ENCODE measurements at places on chromosomes 12 and 14.

- no peak for DNase-seq
These were observed 56.0 kb downstream of the RNF34 start for GRCh38 chr12:121455766-121456420.

DNA sequence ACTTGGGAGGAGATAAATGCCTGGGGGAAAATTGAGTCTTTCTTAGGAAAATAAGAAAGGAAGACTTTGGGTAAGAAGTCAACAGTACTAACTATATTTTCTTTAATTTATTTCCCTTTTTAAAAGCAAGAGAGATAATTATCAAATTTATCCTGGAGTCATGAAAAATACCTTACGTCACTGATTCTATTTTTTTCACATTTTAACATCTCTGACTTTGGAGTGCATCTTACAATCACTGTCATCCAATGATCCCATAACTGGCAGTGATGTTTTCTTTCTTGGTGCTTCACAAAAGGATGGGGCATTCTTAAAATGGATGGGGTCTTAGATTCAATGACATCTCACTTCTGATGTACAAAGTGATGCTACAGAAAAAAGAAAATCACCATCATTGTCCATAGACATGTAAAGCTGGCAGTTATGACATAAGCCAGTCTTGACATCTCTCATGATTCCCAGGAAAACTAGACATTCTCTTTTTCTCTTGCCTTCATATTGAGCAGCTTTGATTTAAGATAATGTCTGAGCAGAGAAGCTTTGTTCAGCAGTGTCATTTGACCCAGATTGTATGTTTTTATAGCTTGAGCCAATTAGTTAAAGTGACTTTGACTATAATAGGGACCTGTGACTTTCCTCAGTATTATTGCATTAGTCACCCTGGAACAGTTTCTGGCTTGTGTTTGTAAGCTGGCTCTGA is 236.2 kb downstream of the EGLN3 start:
- peak; percentile 20 for DNase-seq

DNA sequence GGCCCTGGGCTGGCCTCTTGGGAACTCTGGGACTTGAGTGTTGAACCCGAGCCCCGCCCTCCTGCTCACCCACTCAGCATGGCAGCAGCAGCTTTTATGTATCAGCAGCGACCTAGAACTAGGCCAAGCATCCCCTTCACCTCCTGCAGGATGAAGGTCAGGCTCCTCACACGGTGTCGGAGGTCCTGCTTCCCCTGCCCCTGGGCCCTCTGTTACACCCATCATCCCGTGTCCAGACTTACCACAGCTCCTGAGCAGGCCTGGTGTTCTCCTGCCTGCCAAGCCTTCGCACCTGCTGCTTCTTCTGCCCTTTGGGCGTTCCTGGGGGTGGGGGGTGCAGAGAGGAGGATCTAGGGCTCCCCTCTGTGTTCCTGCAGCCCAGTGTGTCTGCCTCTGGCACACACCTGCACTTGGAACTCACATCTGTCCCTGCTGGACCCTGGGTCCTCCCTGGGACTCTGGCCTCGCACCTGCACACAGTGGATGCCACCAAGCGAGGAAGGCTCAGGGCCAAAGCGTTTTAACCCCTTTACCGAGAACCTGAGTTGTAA is 80.3 kb downstream of the PAPOLA start:
- DNase-seq = no peak

DNA sequence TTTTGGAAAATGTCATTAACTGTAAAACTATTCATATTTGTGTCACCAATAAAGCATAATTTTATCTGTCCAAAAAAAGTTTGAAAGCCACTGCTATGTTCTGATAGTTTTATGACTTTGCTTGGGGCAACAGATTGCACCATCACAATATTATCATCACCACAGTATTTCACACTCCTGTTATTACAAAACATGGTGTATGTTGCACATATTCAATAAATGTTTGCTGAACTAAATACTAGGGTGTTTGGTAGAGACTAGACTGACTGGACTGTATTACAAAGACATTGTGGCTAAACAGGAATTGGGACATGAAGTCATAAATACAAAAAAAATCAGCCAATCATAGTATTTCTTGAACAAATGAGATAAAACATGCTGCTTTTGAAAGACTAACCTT is 55.1 kb downstream of the PAWR start:
- peak; percentile 31 for DNase-seq

GRCh38 chr14:61575551-61576150 is 119.7 kb upstream of the HIF1A start:
- no peak for DNase-seq

DNA sequence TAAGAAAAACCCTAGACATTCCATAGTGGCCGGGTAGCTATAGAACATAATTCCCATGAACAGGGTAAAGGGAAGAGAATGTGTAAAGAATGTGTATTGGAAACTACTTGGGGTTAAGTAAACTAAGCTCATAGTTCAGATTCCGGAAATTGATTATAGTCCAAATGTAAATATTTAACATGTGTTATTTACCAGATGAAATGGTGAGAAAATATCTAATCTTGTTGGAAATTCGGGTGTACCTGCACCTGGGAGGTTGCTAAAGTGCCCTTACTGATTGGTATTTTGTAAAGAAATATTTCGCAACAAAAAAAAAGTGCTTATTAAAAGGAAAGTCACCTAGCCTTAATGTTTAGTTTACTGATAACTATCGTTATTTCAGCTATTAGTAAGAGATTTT is 14.4 kb downstream of the RASSF9 start:
- peak; percentile 42 for DNase-seq

GRCh38 chr14:104582662-104583061 is 3.1 kb downstream of the C14orf180 start:
- DNase-seq = no peak

- DNase-seq = peak; percentile 57
These were observed 153.2 kb downstream of the CCER1 start for GRCh38 chr12:90801776-90802175.

- no peak for DNase-seq
These were observed 158.8 kb downstream of the C12orf42 start for GRCh38 chr12:103336940-103337339.

GRCh38 chr14:99318959-99319295 is 46.9 kb upstream of the BCL11B start:
- no peak for DNase-seq

- DNase-seq = peak; percentile 93
These were observed 206.2 kb upstream of the RGS6 start for GRCh38 chr14:71725922-71726579.

- DNase-seq = no peak
These were observed 1.5 kb upstream of the STAT6 start for GRCh38 chr12:57112492-57113294.

DNA sequence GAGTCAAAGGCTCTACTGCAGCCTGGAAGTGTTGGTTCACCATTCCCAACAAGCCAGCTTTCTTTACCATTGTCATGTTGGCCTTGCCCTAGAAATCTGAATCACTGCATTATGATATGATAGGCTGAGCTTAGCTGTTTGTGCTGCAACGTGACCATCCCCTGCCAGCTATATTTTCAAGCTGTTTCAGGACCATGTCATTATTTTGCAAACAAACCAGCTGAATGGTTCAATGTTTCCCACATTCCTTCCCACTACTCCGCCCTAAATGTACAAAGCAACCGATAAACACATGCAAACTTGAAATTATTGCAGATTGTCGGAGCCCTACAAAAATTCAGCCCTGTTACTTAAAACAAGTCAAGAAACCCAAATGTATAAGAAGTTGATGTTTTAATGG is 136.1 kb downstream of the KICS2 start:
- DNase-seq = no peak

GRCh38 chr14:96754162-96754844 is 42.9 kb upstream of the VRK1 start:
- DNase-seq = no peak

DNA sequence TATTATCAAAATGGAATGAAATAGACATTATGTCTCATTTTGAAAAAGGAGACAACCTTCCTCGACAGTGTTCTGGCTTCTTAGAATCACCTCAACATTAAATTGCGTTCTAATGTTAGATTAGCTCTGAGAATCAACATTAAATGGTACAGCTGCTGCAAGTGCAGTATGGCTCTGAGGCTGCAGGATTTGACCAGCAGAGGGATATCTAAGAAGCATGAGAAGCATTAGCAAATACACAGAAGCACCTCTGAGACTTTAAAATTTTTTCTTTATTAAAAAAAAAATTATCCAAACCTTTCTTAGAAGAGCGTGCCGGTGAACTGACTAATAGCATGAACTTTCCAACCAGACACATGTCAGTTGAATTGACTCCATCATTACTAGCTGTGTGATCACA is 253.4 kb upstream of the LRIG3 start:
- DNase-seq = no peak

DNA sequence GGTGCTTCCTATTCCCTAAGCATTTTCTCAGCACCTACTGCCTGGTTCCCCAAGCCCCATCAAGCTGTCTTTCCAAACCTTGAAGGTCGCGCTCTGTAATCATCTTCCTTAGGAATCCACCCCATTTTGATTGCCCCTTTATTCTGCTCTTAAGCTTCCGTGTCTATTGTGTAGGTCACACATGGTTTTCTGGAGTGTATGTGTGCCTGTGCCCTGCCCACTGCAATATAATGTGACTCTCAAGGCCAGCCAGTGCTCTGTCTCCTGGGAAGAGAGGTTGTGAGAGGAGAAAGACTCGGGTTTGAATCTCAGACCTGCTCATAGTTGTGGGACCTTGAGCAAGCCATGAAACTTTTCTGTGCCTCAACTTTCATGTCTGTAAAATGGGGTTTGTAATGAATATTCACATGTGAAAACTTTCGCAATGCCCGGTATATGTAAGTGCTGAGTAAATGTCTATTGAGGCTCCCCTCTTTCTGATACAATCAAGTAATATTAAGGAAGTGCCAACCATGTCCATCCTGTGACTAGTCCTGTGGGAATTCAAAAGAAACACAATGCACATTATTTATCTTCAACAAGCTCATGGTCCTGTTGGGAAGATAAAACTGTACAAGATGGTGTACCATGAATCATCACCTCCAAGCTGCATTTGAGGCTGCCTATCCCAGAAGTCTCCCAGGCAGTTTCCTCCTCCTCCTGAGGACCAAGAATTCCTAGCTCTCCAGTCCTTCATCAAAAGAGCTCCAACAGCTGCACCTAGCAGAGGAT is 774 bp upstream of the KRT75 start:
- DNase-seq = no peak

DNA sequence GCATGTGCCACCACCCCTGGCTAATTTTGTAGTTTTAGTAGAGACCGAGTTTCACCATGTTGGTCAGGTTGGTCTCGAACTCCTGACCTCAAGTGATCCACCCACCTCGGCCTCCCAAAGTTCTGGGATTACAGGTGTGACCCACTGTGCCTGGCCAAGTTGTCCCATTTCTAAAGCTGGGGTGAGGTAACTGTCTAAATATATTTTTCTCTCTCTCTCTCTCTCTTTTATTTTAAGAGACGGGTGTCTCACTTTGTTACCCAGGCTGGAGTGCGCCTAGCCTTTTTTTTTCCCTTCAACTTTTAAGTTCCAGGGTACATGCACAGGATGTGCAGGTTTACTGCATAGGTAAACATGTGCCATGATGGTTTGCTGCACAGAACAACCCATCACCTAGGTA is 8.6 kb downstream of the ATF1 start:
- no peak for DNase-seq

- peak; percentile 66 for DNase-seq
These were observed 70.7 kb downstream of the NOVA1 start for GRCh38 chr14:26527095-26527494.

DNA sequence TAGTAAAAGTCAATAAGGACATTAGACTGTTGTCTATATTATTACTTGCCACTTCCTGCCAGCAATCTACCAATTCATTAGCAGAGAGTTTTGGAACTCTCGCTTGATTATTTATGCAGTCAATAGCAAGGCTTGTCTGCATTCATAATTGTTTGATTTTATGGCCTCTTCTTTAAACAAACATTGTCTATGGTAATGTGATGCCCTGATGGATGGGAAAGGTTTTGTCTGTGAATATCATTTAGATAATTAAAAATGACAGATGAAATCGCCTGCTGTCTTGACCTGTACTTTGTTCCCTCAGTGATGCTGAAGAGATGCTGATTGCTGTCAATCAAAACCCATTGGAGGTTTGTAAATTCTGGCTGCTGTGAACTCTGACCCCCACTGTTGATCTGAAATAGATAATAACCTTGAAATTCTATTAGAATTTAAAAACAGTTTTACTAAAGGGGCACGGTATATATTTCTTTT is 455.3 kb downstream of the NPAS3 start:
- DNase-seq = no peak

DNA sequence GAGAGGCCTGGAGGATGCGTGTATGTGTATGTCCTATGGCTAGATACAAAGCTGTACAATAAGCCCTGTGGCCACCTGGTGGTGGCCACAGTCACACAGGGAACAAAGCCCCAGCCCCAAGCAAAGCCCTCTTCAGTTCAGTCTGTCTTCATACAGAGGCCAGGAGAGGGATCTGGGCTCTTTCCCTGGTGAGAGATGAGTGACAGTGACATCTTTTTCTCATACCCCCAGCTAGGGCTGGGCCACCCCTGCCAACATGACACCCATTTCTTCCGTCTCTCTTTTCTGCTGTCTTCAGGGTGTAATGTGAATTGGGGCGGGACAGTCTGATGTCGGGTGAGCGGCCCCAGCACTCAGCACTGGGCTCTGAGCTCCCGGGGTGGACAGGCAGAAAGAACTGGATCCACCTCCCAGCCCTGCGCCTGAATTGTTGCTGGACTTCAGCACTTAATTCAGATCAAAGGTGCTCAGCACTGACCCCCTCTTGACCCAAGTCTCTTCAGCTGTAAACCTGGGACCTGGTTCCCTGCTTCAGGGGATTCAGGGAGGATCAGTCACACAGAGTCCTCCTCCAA is 59.8 kb downstream of the SERPINA3 start:
- no peak for DNase-seq

DNA sequence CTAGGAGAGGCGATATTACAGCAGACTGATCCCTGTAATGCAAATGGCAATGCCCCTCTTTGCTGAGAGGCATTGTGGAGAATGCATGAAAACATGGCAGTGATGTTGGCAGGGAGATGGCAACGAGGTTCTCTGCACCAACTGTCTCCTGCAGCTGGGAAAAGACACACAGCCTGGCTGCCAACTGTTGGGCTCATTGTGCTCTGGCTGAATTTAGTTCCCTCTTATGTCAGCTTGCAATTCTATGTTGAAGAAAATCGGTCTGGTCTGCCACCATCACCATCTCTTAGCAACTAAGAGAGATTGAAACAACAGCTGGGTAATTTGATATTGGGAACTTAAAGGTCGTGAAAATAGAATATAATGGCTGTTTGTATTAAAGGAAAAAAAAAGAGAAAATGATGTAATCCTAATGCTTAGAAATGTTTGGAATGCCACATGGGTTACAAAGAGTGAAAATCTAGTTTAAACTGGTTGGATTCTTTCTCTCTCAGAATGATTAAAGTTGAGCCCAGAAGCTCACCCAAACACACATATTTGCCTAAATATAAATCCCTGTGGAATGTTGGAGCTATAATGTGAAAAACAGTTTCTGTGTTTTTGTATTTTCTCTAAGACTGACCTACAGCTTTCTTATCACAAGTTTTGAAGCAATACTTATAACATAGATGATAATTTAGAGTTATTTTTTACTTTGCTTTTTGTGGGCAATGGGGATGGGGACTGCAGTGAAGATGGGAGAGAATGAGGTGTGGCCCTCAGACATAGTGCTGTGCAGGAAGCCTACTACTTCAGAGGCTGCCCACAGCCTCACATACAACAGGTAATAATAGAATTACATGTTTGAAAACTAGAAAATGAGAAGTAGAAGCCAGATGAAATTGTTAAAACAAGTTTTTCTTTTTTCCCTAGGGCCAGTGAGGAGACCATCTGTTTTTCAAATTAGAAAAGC is 143.7 kb downstream of the AKAP6 start:
- DNase-seq = peak; percentile 90

Measured in fibroblast of upper back skin (primary cell).